Mesendoderm (in vitro differentiated cells): ENCODE measurements at places on chromosomes 4 and X.

DNA sequence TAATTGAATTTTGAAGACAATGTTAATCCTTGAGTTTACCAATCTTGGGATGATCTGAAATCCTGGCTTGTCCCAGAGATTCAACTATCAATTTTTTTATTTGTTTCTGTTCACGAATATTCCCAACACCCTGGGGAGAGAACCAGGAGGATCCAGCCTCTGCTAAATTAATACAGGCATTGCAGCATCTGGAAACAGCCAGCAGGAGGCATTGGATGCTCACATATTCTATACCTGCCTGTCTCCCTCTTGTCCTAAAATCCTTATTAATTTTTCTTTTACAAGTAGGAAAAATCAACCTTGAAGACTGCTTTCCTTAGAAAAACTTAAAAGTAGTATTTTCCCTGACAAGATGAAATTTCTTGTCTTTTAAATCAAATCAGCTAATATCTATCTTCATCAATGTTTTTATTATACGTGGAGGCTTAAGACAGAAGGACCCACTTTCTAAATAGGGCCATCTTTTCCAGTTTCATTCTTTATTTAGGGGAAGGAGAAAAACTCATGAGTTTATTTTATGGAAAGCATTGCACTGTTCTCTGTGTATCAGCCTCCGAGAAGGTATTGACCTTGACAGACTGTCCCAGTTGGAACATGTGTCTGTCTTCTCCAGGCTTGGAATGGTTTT is 102.4 kb downstream of the CLNK start:
- no peaks in the 10 kb centered on the region for H3K4me1 ChIP-seq
- no peaks in the 10 kb centered on the region for H3K36me3 ChIP-seq
- no peak overlapping the region for H3K27ac ChIP-seq
- H3K27me3 ChIP-seq, result no peaks in the 10 kb centered on the region
- peak; percentile 61 for DNase-seq

DNA sequence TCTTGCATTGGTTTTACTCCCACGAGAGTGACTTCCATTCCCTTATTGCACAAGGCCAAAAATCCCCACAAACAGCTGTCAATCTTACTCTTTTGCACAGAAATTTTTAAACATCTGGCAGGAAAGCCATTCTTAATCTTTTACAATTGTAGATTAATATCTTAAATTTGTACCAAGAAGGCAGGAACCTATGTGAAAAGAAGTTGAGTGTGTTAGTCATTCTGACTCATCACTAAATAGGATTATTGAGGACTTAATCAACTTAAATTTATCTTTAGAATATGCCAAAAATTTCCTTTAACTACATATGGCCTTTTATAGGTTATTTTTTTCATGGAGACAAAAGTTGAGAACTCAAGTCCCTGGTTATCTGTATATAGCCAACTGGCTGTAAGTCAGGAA is 49.0 kb upstream of the VEGFC start:
- H3K27ac ChIP-seq, result no peak overlapping the region
- no peak for DNase-seq
- H3K4me3 ChIP-seq, result no peak overlapping the region

GRCh38 chr4:143514497-143514896 is 995 bp downstream of the SMARCA5 start:
- H3K36me3 ChIP-seq, result peaks cover 1% of the 10 kb centered on the region
- H3K4me3 ChIP-seq, result peak overlapping the region; percentile 63
- peak; percentile 75 for DNase-seq
- no peaks in the 10 kb centered on the region for H3K27me3 ChIP-seq
- peak overlapping the region; percentile 87 for H3K27ac ChIP-seq

DNA sequence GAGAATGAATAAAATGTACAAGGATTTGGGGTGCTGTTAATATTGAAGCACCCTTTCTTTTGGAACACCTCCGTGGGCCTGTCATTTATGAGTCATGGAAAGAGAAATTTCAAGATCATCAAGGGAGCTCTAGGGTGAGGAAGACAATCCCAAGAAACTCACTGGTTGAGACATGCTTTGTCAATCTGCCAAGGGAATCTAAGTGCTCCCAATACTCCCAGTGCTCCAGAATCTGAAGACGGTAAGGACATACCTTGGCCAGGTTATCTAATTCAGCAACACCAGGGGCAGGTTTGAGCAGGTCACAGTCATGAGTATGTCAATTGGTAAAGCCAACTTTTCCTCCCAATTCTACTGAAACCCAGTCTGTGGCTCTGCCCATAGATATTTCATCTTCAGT is 556.4 kb upstream of the CPEB2 start:
- H3K4me1 ChIP-seq, result no peaks in the 10 kb centered on the region
- no peaks in the 10 kb centered on the region for H3K27me3 ChIP-seq
- no peak overlapping the region for H3K4me3 ChIP-seq
- H3K27ac ChIP-seq, result no peak overlapping the region
- no peaks in the 10 kb centered on the region for H3K36me3 ChIP-seq
- no peak for DNase-seq

DNA sequence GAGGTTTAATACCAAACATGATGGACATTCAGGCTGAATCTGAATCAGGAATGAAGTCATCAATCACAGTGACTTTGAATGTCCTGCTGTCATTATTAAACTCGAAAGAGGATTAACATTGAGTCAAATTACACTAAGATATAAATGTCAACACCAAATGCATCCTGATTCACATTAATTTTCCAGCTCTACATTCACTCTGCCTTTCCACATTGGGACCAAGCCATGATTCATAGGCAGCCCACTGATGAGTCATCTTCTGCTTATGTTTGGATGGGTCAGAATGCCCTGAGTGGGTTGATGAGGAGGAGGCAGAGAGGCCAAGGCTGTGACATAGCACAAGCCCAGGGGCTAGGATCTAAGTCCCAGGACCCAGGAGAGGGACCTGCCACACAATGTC is 247.6 kb upstream of the RPS6KA3 start:
- no peak overlapping the region for H3K4me3 ChIP-seq
- DNase-seq, result no peak
- H3K4me1 ChIP-seq, result no peaks in the 10 kb centered on the region

DNA sequence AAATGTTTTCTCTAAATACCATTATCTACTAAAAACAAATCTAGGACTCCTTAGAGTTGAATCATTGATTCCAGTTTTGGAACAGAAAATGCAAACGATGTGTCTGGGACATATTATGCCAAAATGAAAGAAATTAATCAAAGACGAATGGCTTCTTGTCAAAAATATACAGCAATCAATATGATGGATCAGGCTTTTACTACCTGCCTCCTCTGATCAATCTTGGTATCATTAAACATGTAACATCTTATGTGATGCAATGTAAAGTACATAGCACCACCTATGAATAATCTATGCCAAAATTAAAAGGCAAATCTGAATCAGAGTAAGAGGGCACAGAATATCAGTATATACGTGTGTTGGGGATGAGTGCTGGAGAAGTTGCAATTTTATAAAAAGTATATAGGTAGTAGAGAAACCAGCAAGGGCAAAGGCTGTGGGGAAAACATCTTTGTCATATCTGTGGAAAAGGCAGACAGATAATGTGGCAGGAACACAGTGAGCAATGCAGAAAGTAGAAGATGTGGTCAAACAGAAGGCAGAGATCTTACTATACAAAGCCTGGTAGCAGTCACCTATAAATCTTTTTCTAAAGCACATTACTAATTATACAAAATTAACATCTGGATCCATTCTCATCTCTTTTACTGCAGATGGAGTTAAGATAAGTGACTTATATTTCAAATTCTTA is 152.7 kb downstream of the ANTXR2 start:
- no peak for DNase-seq
- no peaks in the 10 kb centered on the region for H3K27me3 ChIP-seq
- no peaks in the 10 kb centered on the region for H3K36me3 ChIP-seq
- no peak overlapping the region for H3K27ac ChIP-seq

GRCh38 chr4:40316782-40317635 is 18.1 kb upstream of the CHRNA9 start:
- no peaks in the 10 kb centered on the region for H3K27me3 ChIP-seq
- peaks cover 1% of the 10 kb centered on the region for H3K4me1 ChIP-seq
- H3K4me3 ChIP-seq, result no peak overlapping the region
- peak; percentile 90 for DNase-seq
- no peaks in the 10 kb centered on the region for H3K36me3 ChIP-seq
- no peak overlapping the region for H3K27ac ChIP-seq

DNA sequence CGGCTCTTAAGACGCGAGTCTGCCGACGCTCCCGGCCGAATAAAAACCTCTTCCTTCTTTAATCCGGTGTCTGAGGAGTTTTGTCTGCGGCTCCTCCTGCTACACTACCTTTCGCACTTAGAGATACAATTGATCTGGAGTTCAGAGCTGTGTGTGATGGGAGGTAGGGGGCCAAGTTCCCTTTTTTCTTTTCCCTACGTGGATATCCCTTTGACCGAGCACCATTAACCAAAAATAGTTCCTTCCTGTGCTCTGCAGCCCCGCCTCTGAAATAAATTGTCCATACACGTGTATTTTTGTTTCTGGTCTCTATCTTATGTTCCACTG is 555 bp upstream of the PGM2 start:
- peak overlapping the region; percentile 79 for H3K4me3 ChIP-seq
- no peaks in the 10 kb centered on the region for H3K27me3 ChIP-seq
- no peaks in the 10 kb centered on the region for H3K4me1 ChIP-seq
- no peaks in the 10 kb centered on the region for H3K36me3 ChIP-seq
- DNase-seq, result no peak

DNA sequence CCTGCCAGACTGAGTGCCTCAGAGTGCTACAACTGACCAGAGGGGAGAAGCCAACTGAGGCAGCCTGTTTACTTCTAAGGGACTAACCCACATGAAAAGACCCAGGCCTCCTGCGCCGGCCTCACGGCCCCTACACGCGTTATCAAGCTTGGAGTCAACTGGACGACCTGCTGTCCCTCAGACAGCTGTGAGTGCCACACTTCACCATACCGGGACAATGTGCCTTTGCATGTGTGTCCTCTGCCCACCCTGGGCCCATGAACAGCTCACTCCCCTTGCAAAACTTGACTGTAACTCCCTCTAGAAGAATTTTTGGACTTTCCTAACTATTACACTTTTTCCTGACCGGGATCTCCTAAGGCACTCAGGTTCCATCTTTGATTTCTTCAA is 1.8 kb downstream of the NOP14 start:
- H3K4me3 ChIP-seq, result no peak overlapping the region
- no peak overlapping the region for H3K27ac ChIP-seq
- peaks cover 6% of the 10 kb centered on the region for H3K36me3 ChIP-seq
- H3K4me1 ChIP-seq, result no peaks in the 10 kb centered on the region

DNA sequence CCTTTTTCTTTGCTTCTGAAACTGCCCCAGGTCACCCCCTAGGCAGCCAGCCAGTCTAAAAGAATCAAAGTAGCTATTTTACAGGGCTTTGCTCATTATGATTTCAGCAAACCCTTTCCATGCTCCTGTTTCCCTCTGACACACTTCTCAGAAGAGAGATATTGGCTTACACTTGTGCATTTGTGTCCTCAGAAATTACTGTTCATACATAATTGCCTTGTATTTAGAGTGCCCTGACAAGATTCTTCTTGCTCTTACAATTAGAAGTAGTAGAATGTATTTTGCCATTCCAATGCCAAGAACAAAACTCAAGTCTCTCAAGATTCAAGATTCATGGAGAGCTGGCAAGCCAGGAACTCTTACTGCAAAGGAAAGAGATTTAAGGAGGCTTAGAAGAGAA is 531.0 kb upstream of the ZFP42 start:
- no peak overlapping the region for H3K27ac ChIP-seq
- H3K4me3 ChIP-seq, result no peak overlapping the region
- no peaks in the 10 kb centered on the region for H3K27me3 ChIP-seq
- DNase-seq, result no peak
- no peaks in the 10 kb centered on the region for H3K36me3 ChIP-seq
- no peaks in the 10 kb centered on the region for H3K4me1 ChIP-seq

DNA sequence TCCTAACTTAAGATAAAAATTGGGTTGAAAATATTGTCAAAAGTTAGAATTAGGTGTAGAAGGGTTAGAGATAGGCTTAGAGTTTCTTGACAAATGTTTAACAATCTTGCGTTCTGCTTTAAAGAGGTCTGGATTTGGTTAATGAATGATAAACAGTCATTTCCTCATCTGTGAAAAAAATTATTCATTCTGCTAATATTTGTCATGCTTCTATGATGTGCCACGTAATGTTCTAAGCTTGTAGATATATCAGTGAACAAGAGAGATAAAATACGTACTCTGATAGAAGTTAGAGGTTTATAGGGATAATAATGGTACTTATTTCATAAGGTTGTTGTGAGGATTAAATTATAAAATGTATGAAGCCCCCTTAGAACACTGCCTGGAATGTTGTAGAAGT is 443.0 kb upstream of the GALNT7 start:
- no peaks in the 10 kb centered on the region for H3K36me3 ChIP-seq
- no peak for DNase-seq
- H3K4me1 ChIP-seq, result no peaks in the 10 kb centered on the region
- H3K27ac ChIP-seq, result no peak overlapping the region
- H3K27me3 ChIP-seq, result no peaks in the 10 kb centered on the region

- no peak overlapping the region for H3K27ac ChIP-seq
- no peak overlapping the region for H3K4me3 ChIP-seq
- no peak for DNase-seq
- no peaks in the 10 kb centered on the region for H3K27me3 ChIP-seq
Measured at GRCh38 chr4:179894066-179894778, 2349.0 kb upstream of the TENM3 start.

DNA sequence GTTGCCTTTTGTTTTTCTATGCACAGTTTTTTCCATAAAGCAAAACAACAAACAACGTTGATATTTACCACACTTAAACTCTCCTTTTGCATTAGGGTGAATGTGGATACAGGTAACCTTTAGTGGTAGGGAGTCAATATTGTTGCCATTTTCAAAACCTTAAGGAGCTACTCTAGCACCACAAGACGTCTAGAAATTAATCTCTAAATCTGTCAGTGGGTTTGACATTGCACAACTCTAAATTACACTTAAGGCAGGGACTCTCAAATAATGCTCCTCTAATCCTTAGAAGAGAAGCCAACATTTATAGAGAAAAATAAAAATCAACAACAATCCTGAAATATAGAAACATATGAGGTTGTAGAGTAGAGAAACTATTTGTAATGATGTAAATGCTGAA is 297.2 kb downstream of the UNC5C start:
- no peaks in the 10 kb centered on the region for H3K36me3 ChIP-seq
- H3K4me1 ChIP-seq, result no peaks in the 10 kb centered on the region
- H3K27me3 ChIP-seq, result no peaks in the 10 kb centered on the region
- H3K27ac ChIP-seq, result no peak overlapping the region
- H3K4me3 ChIP-seq, result no peak overlapping the region

DNA sequence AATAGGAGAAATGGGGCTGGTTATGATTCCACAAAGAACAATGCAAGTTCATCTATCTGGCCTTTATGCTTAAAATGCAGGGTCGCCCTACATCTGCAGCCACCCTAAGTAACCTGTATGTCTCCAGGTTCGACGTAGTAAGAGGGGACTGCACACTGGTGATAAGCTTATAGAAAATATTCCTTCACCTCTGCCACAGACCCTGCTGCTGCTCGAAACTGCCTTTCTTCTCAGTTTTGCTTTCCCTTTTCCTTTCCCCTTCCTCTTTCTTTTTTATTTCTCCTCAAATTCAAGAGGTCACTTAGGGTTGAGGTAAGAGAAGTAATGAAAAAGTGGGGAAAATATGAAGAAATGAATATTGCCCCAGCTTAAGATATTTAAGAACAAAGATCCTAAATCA is 123.5 kb downstream of the DCHS2 start:
- no peaks in the 10 kb centered on the region for H3K4me1 ChIP-seq
- H3K4me3 ChIP-seq, result no peak overlapping the region
- H3K36me3 ChIP-seq, result no peaks in the 10 kb centered on the region
- no peaks in the 10 kb centered on the region for H3K27me3 ChIP-seq
- DNase-seq, result no peak

GRCh38 chrX:105752338-105752956 is 69.9 kb upstream of the NRK start:
- H3K27me3 ChIP-seq, result no peaks in the 10 kb centered on the region
- H3K4me3 ChIP-seq, result no peak overlapping the region
- DNase-seq, result peak; percentile 32
- H3K27ac ChIP-seq, result no peak overlapping the region
